ENCODE measurements at places on chromosomes 7 and 10.

DNA sequence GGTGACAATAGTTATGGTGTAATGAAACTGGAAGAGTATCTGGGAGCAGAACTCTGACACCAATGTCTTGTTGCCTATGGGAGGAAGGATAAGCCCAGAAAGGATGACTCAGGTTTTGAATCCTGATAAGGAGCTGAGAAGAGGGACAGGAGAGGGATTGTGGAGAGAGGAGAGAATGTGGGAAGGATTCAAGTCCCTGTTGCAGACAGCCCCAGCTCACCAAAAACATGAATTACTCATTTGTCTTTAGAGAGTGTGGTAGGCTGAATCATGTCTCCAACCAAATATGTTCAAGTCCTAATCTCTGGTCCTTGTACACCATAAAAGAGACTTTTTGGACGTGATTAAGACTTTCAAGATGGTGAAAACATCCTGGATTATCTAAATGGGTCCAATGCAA lies 206.9 kb upstream of the PHYHIPL start:
- DNase-seq, result no peak

GRCh38 chr7:157397036-157397720 lies 60.4 kb downstream of the DNAJB6 start:
- no peak for DNase-seq

DNA sequence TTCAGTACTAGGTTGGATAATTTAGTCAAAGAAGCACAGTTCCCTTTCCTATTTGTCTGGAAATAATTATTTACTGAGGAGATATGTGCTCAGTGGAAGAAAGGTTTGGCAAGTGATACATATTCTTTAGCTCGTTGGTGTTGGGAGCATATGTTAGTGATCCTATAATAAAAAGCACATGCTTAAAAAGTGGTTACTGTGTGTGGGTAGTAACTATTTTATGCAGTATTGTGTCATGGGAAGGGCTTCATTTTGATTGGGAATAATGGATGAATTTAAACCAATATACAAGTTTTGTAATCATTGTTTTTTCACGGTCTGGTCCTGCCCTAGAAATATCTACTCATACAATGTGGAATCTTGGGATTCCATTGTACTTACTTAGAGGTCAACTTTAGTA lies 188.7 kb upstream of the PPP1R3A start:
- DNase-seq, result no peak

- no peak for DNase-seq
Measured at GRCh38 chr7:51275532-51275931, 41.1 kb downstream of the COBL start.

- no peak for DNase-seq
Measured at GRCh38 chr10:12720217-12720981, 281.1 kb downstream of the CCDC3 start.
